Kidney epithelial cell (primary cell): ENCODE measurements at places on chromosomes 7 and 10. TPM values are rescaled to one million over a fixed set of nuclear protein-coding genes. Genes with fewer than 3 reads are reported as not detected.

The MINDY4 gene
- 5.3 and 6.4 TPM in 2 replicates for total RNA-seq

The AKAP9 gene
- 36.2 and 36.6 TPM in 2 replicates for total RNA-seq

The PNPLA8 gene
- 22.3 and 26.3 TPM in 2 replicates for total RNA-seq

The ACTR3C gene
- 3.3 and 4.0 TPM in 2 replicates for total RNA-seq

The CROT gene
- 5.7 and 7.8 TPM in 2 replicates for total RNA-seq

The GAD2 gene
- total RNA-seq, result not detected in 2 replicates

The PON1 gene
- not detected in 2 replicates for total RNA-seq

The CFAP46 gene
- total RNA-seq, result 3.8 and 5.1 TPM in 2 replicates

The LRRC4 gene
- 0.46 and 0.96 TPM in 2 replicates for total RNA-seq
